ENCODE measurements at places on chromosomes 2 and 18.

- no peak for DNase-seq
Measured at GRCh38 chr2:223219872-223220657, 168.1 kb downstream of the KCNE4 start.

DNA sequence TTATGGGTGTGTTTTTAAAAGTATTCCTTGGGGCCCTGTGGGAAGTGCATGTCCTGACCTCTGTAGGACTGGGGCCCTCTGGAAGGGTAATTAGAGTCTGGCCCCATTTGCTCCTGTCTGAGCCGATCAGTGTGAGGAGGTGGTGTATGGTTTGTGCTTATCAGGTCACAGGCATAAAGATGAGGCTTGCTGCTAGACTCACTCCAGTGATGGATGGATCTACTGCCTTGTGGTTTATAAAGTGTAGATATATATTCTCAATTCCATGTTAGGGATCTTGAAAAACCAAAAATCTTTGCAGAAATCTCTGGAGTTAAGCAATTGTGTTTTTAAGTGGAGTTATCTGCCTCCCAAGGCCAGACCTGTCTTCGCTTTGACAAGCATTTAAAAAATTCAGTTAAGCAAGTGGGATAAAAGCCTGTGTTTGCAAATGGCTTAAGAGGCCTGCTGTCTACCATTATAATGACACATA is 182.4 kb downstream of the PTPRM start:
- no peak for DNase-seq

- no peak for DNase-seq
Measured at GRCh38 chr2:222802514-222803196, 58.2 kb upstream of the ACSL3 start.

- DNase-seq = no peak
Measured at GRCh38 chr2:164368896-164369295, 252.4 kb downstream of the GRB14 start.

GRCh38 chr2:95382686-95383634 is 19.5 kb upstream of the FAHD2A start:
- DNase-seq = no peak

GRCh38 chr2:69456950-69457445 is 19.8 kb upstream of the NFU1 start:
- DNase-seq = no peak

DNA sequence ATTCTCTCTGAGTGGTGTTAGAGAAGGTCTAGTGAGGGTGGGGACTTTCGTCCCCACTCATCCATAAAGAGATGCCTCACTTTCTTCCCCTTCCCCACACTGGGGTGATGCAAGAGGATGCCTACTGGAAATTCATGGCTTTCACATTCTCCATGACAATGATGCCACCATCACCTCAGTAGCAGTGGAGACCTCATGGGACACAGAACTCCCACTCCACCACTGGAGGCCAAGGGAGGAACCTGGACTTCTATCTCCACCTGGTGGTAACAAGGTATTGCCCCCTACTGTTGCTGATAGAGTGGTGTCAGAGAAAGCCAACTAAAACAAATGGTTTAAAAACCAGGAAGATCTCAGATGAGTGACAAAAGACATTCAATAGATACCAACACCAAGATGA is 110.9 kb downstream of the INHBB start:
- no peak for DNase-seq

DNA sequence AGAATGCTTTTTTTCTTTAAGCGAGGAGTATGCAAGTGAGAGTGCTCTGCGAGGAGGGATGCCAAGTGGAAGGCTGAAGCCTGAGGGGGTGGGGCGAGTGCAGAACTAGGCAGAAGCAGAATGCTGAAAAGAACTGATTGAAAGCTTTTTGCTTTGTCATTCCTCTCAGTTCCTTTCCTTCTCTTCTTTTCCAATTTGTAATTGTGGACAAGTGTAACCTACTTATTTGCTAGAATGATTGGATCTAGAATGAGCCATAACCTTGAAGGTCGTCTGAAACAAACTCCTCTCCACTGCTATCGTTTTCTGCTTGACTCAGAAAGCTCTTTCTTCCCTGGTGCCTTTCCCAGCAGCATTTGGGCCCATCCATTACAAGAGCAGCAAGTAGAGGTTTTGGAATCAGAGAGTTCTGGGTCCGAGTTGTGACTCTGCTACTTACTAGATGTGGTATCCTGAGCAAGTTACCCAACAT is 115.3 kb downstream of the METTL8 start:
- no peak for DNase-seq

- no peak for DNase-seq
Measured at GRCh38 chr2:171247741-171248662, 87.3 kb upstream of the TLK1 start.

GRCh38 chr2:164771897-164772296 is 69.7 kb downstream of the COBLL1 start:
- no peak for DNase-seq

- no peak for DNase-seq
Measured at GRCh38 chr2:88641330-88641729, 14.1 kb upstream of the EIF2AK3 start.

- DNase-seq = no peak
Measured at GRCh38 chr18:74281011-74281979, 10.5 kb downstream of the CYB5A start.
